ENCODE measurements at places on chromosomes 12 and 14.

DNA sequence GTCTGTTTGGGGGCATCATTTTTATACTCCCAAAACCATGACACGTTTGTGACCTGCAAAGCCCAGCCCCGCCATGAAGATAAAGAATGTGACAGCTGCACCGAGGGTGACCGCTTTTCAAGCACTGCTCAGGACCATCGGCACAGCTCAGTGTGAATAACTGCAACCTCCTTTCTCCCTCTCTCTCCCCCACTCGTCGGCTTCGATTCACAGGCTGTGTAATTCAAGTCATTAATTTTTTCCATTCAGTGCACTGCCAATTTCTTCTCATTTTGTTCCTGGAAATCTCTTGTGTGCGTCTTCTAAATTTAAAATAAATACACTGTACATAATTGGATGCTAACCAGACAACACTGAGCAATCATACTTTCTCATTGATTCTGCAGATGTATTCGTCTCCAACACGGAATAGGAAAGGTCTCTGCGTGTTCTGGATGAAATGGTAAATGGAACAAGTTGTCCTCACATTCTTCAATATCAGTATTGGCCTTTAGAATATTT, 260.8 kb downstream of the TTC8 start:
- DNase-seq, result no peak

GRCh38 chr12:68515793-68516192, 94.9 kb upstream of the RAP1B start:
- DNase-seq, result no peak

GRCh38 chr14:89534902-89535685, 118.1 kb upstream of the FOXN3 start:
- no peak for DNase-seq

DNA sequence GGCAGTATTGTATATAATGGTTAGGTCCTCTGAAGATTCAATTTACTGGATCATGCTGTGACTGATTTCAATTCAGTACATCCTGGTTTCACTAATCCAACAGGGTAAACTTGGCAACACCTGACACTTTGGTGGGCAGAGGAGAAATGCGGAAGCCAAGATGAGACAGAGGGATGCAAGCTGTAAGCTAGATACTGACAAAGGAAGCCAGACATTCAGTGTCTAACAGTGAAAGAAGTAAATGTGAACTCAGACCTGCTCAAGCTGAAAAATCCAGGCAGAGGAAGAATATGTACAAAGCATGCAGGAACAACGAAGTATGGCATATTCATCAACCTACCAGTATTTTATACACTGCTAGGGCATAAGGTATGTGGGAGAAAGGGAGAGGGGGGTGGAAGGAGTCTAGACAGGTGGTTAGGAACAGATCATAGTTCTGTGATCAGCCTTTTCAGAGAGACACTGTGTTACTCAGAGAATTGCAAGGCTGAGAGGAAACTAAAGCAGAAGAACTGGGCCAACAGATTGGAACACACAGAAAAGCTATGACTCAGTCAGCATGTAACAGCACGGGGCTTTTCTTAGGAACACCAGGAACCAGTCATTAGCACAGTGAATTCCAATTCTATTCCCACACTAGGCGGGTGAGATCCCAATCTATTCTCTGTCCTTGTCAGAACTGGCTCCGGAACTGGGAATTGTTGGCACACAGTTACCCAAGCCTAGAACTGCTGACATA, 40.3 kb downstream of the NELL2 start:
- peak; percentile 6 for DNase-seq

DNA sequence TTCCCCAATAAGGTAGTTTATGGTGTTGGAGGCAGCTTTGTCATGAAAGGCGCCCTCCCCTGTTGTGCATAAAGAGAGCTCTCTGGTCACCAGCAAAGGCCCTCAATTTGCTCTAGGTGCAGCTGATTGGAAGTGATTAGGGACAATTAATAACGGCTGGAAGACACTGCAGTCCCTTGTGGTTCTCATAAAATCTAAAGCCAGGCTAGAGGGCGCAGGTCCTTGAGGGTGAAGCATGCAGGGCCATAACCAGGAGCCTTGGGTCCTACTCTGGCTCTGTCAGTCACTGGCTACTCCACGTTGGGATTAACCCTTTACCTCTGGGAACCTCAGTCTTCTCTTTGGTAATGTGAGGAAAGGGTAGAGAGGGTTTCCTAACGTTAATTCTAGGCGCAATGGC, 1.9 kb downstream of the DAAM1 start:
- DNase-seq, result no peak

GRCh38 chr12:91328451-91328850, 145.8 kb upstream of the DCN start:
- no peak for DNase-seq

DNA sequence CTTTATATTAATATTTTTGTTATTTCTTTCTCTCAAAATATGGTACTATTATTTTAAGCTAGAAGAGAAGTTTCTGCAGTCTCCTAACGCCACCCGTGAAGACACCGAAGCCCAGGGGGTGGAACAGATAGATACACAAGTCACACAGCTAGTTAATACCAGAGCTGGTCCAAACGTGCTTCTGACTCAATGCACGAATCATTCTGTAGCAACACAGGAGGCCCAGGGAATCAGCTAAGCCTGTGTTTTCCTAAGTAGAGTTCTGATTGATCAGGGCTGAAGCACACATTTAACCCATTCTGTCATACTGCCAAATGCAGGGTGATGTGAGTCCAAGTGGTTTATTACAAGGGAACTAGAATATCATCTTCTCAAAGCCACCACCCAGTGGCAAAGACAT, 116.9 kb upstream of the PWP1 start:
- DNase-seq, result peak; percentile 64

- DNase-seq, result peak; percentile 42
Measured at GRCh38 chr12:130787445-130788410, 51.3 kb downstream of the STX2 start.

- no peak for DNase-seq
Measured at GRCh38 chr14:96508900-96509299, 6.7 kb downstream of the PAPOLA start.

DNA sequence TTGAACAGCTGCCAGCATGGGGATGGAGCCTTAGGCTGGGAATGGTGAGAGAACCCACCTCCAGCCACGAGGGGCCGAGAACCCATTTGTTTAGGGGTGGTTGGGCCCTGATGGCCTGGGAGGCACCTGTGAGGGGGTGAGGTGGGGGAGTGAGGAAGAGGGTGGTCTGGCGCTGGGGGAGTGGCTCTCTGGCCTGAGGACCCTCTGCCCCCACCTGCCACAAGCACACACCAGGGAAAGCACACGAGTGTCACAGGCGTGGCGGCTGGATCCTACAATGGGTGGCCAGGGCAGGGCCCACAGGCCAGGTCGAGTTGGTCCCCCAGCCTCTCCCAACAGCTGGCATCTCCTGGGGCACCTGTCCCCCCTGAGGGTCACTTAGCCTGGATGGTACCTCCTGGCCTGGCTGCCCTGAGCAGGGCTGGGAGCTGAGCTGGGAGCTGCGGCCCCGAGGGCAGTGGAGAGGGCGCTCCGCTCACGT, 340.5 kb downstream of the TMEM121 start:
- no peak for DNase-seq

DNA sequence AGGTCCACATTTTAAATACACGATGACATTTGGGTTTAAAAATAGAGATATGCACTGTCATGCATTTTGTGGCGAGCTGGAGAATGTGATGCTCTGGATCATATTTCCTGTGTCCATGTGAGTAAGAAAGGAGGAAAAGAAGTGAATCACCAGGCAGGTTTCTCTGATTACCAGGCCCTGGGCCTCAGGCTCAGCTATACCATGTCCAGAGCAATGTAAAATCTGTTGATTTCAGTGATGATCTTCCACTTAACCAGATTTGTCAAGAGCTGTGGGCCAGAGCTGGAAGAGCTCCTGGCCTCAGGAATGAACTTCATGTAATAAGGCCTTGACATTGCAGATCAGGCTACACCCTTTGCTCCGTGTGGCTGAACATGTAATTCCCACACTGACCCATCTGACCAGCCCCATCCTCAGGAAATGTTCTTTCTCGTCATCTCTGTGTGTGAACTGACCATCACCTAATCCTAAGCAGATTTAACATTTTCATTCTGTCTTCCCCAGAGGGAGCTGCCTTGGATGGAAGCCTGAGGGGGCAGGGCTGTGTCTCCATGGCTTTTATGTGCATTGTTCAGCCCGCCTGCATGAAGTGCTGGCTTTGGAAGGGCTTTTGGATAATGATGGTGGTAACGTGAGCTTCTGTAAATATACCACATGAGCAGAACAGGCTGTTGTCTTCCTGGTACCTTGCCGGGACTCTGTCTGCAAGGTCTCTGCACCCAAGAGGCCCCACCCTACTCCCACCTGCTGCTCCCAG, 54.5 kb downstream of the CRACR2A start:
- peak; percentile 73 for DNase-seq

- peak; percentile 3 for DNase-seq
Measured at GRCh38 chr12:76764856-76765255, 941 bp downstream of the ZDHHC17 start.

GRCh38 chr12:51217133-51217967, 512 bp downstream of the POU6F1 start:
- DNase-seq, result peak; percentile 46

DNA sequence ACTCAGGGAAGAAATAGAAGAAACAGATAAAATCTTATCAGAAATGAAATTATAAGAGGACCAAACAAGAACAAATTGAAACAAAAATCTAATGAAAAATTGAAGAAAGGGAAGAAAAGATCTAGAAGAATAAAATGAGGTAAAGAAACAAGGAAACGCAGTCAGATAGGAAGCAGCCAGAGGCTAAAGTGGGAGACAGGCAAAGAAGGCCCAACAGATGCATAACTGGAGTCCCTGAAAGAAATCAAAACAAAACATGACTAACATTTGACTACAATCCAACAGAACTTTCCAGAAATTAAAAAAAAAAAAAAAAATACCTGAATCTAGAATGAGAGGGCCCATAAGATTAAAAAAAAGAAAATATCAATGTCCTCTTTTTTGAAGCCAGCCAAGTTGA, 65.6 kb downstream of the AMN start:
- no peak for DNase-seq

- no peak for DNase-seq
Measured at GRCh38 chr12:118193958-118194357, 58.0 kb downstream of the PEBP1 start.

- no peak for DNase-seq
Measured at GRCh38 chr12:71958993-71959578, 20.4 kb downstream of the TPH2 start.

GRCh38 chr12:8742501-8742900, 44.7 kb downstream of the RIMKLB start:
- DNase-seq, result peak; percentile 24

- DNase-seq, result no peak
Measured at GRCh38 chr14:105376521-105377440, 21.6 kb upstream of the TEX22 start.

- DNase-seq, result no peak
Measured at GRCh38 chr12:120075034-120075616, 41.4 kb downstream of the RAB35 start.

DNA sequence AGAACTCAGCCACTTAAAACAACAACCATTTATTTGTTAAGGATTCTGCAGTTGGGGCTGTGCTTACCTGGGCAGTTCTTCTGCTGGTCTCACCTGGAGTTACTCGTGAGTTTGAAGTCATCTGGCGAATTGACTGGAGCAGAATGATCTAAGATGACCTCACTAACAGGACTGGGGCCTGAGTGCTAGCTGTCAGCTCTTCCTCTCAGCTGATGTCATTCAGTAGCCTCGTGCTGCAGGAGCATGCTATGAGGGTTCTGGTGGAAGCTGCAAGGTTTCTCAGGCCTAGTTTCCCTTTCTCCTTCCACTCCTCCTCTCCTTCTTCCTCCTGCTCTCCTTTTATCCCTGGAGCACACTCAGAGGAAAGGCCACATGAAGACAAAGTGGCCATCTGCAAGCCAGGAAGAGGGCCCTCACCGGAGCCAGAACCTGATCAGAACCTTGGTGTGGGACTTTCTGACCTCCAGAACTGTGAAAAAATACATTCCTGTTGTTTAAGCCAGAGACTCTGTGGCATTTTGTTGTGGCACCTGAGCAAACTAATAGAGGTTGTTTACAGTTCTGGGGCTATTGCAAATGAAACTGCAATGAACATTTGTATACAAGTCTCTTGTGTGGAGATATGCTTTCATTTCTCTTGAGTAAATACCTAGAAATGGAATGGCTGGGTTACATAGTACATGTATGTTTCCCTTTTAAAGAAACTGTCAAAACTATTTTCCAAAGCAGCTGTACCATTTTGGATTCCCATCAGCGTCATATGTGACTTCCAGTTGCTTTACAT, 21.9 kb upstream of the MAP3K9 start:
- no peak for DNase-seq

DNA sequence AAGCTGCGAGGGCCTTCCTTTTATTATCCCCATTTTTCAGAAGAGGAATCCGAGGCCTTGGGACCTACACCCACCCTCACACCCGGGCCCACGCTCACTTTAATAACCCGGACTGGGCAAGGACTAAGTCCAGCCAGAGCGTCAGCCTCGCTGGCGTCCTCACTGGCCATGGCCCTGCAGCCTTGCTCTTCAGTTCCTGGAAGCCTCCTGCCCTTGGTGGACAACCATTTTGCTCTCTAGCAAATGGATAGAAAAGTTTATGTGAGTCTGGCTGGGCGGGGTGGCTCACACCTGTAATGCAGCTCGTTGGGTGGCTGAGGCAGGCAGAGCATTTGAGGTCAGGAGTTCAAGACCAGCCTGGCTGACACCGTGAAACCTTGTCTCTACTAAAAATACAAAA, 9.8 kb downstream of the RTL1 start:
- DNase-seq, result no peak

DNA sequence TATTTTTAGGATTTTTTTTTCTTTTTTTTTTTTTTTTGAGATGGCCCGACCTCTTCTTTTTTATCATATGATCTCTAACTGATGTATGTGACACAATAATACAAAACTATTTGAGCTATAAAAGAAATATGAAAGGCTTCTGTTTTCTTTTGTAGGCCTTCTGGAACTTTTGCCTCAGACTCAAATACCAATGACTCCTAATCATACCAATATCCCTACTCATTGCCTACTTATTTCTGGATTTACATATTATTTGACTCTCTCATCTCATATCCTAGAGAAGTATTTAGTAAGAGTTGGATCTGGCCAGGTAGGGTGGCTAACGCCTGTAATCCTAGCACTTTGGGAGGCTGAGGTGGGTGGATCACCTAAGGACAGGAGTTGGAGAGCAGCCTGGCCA, 12.7 kb upstream of the WDR89 start:
- no peak for DNase-seq

- no peak for DNase-seq
Measured at GRCh38 chr12:104345234-104346066, 41.9 kb downstream of the EID3 start.

DNA sequence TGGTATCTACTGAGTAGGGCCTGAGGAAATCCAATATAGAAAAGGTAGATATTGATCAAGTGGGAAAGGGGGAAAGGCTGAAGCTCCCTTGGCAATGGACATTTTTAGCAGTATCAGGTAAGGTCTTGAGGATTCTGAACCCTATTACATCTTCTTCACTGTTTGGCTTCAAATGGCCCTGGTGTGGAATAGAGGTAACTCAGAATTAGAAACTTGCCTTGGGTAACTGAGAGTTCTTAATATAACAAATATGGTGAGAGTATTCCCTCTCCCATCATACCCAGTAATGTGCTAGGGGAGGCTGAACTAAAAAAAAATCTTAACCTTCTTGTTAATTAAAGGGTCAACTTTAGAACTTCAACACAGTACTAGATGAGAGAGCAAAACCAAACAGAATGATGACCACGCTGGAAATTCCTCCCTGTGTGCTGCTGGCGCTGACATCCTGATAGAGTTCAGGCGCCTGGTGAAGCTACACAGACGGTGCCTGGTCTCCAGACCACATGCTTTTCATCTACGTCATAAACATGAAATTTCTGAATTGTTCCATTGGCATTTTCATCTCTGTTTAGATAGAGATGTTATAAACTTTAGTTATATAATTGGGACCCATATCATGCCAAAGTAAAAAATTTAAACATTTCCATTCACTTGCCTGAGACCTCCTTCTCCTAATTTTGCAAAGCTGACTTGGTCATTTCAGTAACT, 128.3 kb downstream of the AKAP6 start:
- no peak for DNase-seq
